ENCODE measurements at places on chromosomes 7 and 10.

DNA sequence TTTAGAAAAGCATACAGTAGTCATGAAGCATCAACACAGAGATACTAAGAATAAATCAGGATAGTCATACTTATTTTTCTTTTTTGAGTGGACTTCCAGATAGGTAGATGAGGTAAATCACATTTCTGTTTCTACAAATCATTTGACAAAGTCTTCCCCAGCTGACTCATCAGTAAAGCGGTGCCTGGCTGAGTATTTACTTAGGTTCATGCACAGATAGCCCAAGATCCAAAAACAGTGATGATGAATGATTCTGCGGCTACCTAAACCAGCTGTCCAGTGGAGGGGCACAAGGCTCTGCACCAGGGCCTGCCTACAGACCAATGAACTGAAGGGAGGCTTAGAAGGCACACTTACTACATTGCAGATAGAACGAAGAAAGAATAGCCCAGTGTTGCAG lies 113.1 kb downstream of the PARP12 start:
- no peak for DNase-seq

GRCh38 chr7:128017460-128017859 lies 13.8 kb downstream of the LRRC4 start:
- no peak for DNase-seq

DNA sequence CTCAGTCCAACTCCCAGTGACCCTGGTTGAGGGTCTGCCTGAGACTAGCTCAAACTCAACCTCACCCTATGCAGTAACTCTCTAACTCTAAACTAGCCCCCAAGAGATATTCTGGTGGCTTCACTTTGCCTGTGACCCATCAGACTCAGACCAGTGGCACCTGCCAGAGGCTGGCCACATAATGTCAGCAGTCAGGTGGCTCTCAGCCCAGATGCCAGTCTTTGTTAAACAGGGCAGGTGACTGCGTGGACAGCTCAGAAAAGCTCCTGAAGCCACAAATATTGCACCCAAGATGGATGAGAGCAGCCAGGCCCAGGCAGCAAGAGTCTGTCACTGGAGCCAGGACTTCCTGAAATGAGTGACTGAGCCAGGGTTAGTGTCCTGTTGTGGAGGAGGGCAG lies 129.7 kb upstream of the TCF7L2 start:
- DNase-seq: no peak

DNA sequence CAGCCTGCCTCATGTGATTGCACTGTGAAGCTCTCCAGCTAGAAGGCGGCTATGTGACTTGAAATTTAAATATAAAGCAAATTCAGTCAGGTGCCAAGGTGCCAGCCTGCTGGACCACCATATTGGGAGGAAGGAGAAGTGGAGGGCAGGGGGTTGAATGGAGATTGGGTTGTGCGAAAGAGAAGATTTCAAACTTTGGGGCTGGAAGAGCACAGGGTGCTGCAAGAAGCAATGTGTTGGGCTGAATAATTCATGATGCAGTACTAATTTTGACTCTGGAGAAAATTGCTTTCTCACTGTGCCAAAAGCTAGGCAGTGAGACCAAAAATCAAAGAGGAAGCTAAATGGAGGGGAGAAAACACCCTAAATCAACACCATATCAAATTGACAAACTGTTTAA lies 335.3 kb downstream of the NRG3 start:
- no peak for DNase-seq

DNA sequence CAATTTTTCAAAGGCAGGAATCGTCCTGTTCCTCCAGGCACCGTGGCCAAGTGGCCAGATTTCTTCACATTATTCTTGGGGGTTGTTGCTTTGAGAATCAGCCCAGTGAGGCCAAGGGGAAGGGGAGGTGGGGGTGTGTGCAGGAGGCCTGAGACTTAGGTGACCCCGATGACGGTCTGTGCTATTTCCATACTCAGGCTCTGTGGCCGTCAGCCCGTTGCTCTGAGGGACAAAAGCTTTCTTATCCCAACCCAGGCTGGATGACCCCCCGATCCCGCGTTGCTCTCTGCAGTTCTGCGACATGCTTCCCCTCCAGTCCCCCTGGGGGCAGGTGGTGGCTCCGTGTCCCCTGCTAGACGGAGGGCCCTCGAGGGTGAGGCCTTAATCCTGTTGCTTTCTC lies 14.2 kb downstream of the DOCK1 start:
- no peak for DNase-seq

- no peak for DNase-seq
Observed at GRCh38 chr7:150311146-150311545, 12.0 kb upstream of the LRRC61 start.

GRCh38 chr7:93958651-93959050 lies 37.1 kb downstream of the GNG11 start:
- DNase-seq: no peak

- DNase-seq: no peak
Observed at GRCh38 chr10:76337641-76338040, 906.2 kb downstream of the LRMDA start.

GRCh38 chr7:17787257-17787656 lies 153.0 kb downstream of the SNX13 start:
- DNase-seq: no peak

- DNase-seq: no peak
Observed at GRCh38 chr10:95567903-95568630, 6.9 kb upstream of the SORBS1 start.

- no peak for DNase-seq
Observed at GRCh38 chr10:107379601-107380000, 215.1 kb upstream of the SORCS1 start.
